Activated CD4-positive, alpha-beta T cell treated with anti-CD3 and anti-CD28 coated beads, Interleukin-2, amount 50 U/mL, for 48 hours (primary cell): ENCODE measurements at places on chromosomes 7 and 10.

DNA sequence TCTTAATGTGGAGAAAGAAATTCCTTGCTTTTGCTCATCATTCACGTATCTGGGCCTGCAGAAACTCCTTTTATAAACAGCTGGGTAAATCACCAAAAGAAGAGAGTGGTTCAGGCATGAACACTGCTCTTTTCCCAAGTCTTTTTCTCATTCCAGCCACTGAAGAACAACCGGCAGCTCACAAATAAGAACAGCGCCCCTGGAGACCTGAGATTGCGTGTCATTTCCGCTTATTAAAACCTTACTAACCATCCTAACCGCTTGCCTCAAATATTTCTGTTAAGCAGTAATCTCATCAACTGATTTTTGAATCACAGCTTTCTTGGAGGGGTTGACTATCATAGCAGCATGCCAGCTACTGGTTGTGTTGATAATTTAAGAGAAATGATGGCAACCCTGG, 213.0 kb upstream of the PLXNA4 start:
- no peak for DNase-seq

DNA sequence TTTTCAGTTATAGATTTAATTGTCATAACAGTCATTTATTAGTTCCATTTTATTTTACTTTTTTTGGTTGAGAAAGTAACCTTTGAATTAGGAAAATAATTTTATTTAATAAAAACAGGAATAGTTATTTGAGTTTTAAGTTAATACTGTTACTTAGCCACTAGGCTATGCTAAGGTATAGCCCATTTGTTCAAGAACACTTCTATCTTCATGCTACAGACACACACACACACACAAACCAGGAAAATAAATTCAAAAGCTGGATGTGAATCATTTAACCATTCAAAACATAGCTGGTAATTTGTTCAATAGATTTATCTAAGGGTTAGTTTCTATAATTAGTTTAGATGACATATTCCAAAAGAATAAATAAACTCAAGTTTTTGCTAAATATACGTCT, 148.4 kb downstream of the RNF133 start:
- no peak for DNase-seq

GRCh38 chr10:43430926-43431663, 5.8 kb upstream of the ZNF487 start:
- no peak for DNase-seq

DNA sequence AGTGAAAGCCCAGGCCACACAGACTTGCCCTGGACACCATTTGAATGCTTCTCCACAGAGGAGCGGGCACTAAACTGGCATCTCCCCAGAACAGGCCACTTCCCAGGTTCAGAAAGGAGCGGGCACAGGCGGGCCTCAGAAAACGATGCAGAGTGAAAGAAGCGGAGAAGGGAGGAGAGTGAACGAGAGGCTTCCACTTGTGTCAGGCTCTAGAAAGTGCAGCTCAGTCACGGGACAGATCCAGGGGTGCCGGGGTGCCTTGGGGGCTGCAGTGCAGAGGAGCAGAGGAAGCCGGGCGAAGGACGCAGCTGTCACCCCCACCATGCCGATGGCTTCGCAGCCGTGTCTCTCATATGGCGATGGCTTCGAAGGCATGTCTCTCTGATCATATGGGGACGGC, 26.1 kb upstream of the PRKAR1B start:
- no peak for DNase-seq

- no peak for DNase-seq
Observed at GRCh38 chr7:47351233-47352154, 230.4 kb downstream of the TNS3 start.

DNA sequence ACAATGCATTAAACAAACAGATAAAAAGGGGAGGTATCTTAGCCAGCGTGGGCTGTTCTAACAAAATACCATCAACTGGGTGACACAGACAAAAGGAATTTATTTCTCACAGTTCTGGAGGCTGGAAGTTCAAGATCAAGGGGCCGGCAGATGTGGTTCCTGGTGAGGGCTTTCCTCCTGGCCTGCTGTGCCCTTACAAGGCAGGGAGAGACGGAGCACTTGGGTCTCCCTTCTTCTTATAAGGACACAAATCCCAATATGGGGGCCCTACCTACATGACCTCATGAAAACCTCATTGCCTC, 281.6 kb upstream of the KLF14 start:
- no peak for DNase-seq

DNA sequence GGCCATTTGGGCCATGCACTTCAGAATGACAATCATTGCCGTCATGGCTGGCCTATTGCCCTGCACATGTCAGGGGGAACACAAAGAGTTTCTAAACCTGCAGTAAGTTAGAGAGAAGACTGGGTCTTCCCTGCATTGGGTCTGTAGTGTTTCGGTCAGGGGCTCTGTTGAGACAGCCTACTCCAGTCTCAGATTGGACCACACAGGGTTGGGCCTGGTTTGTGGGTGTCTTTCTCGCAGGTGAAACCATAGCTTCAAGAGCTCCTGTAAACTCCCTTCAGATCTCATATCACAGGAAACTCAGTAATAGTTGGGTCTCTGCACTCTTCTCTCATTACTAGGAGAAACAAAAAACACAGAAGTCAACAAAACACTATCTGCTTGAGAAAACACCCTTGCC, 7.3 kb upstream of the TARP start:
- no peak for DNase-seq

DNA sequence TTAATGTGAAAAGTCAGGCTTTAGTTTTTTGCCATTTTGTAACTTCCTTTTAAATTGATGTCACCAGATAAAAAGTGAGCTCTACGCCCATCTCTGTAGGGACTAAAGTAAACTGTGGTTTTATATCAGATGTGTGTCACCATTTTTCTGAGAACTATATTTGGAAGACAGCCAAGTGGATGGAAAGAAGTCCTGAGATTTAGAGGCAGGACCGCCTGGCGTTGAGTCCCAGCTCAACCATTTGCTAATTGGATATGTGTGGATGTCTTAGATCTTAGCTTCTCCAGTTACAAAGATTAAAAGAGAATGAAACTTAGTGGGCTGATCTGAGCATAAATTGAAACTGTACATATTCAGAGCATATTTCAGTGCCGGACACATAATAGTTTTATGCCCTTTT, 691.6 kb upstream of the CELF2 start:
- no peak for DNase-seq

DNA sequence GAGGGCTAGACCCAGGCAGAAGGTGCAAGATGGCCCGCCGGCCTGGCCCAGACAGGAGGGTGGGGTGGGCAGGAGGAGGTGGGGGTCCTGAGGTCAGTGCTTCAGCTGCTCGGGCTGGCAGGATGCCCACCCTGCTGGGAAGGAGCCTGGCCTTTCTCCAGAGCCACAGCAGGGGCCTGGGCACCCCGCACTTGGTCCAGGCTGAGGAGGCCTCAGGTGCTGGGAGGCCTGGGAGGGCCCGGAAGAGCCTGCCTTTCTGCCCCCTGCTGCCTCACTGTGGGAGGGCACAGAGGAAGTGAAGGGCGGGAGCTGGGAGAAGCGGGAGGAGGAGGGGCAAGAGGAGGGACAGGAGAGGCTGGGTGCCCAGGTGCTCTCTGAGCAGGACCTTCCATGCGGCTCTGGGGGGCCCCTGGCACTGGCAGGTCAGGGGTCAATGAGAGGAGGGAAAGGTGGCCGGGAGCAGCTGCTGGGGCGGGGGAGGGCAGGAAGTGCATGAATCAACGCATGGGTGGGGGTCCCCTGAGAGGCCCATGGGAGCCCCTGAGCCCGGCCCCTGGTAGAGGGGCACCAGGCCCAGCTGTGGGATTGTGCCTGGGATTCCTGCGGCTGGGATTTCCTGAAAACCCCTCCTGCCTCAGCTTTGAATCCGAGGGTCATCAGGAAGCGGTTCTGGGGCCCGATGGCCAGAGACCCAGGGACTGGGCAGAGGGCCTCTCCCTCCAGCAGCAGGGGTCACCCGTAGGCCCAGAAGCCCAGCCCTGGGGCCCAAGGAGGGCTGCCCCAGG, 49.9 kb downstream of the PWWP2B start:
- DNase-seq: peak; percentile 78

DNA sequence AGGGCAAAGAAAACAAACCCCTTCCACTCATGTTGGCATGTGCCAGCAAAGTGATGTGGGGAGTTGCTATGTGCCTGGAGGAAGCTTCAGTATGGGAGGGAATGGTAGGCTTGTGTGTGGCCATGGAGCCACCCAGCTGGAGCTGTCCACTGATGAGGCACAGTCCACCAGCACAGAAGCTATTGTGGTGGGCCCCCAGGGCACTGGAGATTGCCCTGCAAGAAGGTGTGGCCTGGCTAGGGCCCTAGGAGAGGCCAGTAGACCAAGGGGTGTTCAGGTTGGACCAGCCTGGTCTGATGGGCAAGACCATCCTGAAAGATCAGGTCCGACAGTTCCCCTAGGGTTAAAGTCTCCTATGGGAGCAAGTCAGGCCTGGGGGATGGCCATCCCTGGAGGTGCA, 22.1 kb upstream of the KEL start:
- no peak for DNase-seq

DNA sequence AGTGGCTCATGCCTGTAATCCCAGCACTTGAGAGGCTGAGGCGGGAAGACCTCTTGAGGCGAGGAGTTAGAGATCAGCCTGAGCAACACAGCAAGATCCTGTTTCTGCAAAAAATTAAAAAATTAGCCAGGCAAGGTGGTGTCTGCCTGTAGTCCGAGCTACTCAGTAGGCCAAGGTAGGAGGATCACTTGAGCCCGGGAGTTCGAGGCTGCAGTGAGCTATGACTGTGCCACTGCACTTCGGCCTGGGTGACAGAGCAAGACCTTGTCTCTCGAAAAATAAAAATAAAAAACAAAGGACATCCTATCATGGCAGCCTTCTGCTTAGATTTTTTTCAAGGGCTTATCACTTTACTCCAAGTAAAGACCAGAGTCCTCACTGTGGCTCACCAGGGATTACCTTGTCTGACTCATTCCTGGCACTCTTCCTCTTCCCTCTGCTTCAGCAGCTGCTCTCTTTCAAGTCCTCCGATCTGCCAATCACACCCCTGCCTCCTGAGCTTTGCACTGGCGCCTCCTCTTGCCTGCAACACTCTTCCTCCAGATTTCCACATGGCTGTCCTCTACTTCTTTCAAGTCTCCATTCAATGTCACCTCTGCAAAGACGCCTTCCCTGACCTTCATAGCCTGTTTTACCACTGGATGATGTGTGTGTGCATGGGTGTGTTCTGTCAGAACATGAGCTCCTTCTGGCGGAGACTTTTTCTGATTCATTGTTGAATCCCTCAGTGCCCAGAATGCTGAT, 7.7 kb downstream of the PRTFDC1 start:
- DNase-seq: no peak

- no peak for DNase-seq
Observed at GRCh38 chr7:20227291-20227795, 10.2 kb upstream of the MACC1 start.

GRCh38 chr10:93383562-93383981, 98.6 kb downstream of the MYOF start:
- no peak for DNase-seq

GRCh38 chr7:55591282-55591931, 19.1 kb upstream of the VOPP1 start:
- DNase-seq: no peak

- DNase-seq: no peak
Observed at GRCh38 chr7:84108119-84108518, 86.5 kb downstream of the SEMA3A start.

DNA sequence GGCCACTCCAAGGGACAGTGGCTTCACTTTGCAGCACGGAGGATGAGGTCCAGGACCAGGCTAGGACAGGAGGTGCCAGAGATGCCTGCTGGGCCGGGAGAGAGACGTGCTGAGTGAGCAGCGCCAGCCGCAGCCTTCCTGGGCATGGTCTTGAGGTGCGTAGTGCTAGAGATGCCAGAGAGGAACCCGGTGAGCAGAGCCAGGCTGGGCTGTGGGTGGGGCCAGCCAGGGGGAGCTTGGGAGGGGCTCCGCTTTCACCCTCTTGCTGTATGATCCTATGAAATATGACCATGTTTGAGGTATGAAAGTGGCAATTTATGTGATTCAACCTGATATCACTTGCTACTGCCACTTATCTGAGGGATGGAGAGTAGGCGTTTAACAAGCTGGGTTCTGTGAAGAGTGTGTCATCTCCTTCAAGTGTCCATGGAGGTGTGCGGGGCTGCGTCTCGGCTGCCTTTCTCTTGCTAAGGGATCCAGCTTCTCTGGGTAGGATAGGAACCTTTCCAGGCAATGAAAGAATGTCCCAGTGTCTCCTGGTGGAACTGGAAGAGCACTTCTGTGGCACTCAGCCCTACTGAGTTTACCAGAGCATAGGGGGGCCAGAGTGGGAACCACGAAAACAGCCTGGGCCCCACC, 518.4 kb upstream of the FOXK1 start:
- DNase-seq: no peak

- no peak for DNase-seq
Observed at GRCh38 chr10:130424418-130424817, 288.2 kb downstream of the GLRX3 start.

DNA sequence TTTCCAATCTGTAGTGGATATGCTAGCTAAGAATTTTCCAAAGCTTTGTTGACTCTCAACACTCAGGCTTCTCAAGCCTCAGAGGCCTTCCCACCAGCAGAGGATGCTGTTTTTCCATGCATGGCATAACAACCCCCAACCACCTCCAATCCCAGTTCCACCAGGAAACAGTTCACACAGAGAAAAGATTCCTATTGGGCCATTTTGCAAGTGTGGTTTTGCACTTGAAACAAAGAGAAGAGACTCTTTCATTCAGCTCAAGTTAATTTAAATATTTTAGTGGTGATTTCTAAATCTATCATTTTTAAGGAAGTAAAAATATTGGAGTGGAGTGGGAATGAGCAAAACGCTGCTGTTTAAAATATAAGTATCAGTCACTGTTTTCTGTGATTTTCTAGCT, 105.6 kb upstream of the COL1A2 start:
- no peak for DNase-seq

DNA sequence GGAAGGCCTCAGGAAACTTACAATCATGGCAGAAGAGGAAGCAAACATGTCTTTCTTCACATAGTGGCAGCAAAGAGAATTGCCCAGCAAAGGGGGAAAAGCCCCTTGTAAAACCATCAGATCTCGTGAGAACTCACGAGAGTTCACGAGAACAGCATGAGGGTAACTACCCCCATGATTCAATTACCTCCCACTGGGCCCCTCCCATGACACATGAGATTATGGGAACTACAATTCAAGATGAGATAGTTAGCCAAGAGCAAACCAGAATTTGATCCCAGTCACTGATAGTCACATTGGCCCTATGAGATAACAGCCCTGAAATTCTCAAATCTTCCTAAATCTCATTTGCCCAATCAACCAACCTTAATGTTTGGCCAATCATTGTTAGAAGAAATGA, 18.2 kb upstream of the ITPRID1 start:
- DNase-seq: no peak

GRCh38 chr7:125255810-125256209, 326.2 kb upstream of the POT1 start:
- no peak for DNase-seq

DNA sequence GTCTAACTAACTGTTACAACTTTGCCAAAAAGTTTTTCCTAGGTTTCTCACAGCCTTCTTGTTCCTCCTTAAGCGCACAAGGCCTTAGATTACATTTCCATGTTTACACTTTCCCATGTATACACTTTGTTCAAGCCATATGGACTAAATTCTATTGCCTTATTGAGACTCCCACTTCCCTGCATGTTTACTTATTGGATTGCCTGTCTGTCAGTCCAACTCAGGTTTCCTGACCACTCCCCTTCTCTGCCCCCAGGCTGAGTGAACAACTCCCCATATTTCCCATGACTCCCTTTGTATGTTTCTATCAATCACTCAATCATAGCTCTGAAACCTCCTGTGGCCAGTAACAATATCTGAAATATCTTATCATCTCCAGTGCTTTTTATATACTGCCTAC, 43.0 kb downstream of the SLC25A40 start:
- DNase-seq: no peak

- DNase-seq: peak; percentile 26
Observed at GRCh38 chr10:132684164-132684891, 101.6 kb downstream of the NKX6-2 start.

GRCh38 chr7:151256410-151257045, 8.0 kb upstream of the SMARCD3 start:
- DNase-seq: no peak
